SW 1271 (cell line): ENCODE measurements at places on chromosomes 13 and 19.

- DNase-seq, result no peak
These were observed 41.0 kb downstream of the LSM14A start for GRCh38 chr19:34213283-34213682.

GRCh38 chr19:28737021-28737895, 475.7 kb downstream of the UQCRFS1 start:
- no peak for DNase-seq

- DNase-seq, result no peak
These were observed 1.5 kb downstream of the GAS6 start for GRCh38 chr13:113862191-113862930.

- DNase-seq, result no peak
These were observed 4.4 kb upstream of the LILRA5 start for GRCh38 chr19:54317108-54317964.

GRCh38 chr13:40398065-40398464, 268.4 kb downstream of the FOXO1 start:
- no peak for DNase-seq

DNA sequence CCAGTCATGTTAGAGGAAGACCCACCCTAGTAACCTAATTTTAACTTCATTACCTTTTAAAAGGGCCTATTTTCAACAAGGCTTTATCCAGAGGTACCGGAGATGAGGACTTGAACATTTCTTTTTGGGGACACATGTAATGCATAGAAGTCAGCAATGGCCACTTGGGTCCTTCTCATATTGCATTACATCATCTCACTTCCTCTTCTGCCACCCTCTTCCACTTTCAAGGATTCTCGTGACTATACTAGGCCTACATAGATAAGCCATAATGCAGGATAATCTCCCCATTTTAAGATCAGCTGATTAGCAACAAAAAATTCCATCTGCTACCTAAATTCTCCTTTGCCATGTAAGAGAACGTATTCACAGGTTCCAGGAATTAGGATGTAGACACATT, 557.2 kb downstream of the KCTD12 start:
- DNase-seq, result no peak

DNA sequence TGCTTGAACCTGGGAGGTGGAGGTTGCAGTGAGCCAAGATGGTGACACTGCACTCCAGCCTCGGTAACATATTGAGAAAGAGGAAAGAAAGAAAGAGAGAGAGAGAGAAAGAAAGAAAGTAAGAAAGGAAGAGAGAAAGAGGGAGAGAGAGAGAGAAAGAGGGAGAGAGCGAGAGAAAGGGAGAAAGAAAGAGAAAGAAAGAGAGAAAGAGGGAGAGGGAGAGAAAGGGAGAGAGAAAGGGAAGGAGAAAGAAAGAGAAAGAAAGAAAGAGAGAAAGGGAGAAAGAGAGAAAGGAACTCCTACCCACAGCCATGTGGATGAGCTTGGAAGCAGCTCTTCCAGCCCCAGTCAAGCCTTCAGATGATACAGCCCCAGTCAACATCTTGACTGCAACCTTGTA, 46.7 kb downstream of the ZNRF4 start:
- no peak for DNase-seq

DNA sequence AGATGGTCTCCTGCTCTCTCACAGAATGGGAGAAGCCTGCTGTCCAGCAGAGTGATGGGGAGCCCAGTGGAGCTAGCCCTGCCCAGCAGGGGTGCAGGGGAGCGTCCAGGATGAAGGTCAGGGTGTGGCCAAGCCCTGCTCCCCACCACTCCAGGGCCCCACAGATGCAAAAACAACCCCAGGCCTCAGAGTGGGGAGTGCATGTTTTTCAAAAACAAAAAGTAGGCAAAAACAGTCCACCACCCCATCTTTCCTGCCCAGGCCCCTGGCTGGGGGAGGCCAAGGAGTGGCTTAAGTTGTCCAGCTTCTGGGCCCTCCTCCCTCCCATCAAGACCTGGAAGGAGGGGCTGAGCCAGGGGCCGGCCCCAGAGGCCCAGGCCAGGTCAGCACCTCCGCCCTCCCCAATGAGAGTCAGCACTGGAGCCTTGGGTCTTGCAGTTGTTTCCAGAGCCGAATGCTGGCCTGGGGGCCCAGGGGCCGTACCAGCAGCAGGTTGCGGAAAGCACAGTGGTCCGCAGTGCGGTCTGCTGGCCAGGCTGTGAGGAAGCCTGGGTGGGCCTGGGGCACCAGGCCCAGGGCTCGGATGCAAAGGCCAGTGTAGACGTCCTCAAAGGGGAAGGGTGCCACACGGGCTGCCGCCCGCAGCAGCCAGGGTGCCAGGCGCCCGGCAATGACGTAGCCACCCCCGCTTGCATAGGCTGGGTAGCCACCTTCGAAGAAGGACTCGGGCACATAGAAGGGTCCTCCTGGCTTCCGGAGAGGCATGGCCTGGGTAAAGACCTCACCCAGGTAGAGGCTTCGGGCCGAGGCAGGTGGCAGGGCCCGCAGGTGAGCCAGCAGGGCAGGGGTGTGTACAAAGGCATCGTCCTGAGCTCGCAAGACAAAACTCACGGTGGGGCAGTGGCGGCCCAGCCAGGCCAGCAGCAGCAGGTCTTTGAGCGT, 1.7 kb downstream of the B3GNT8 start:
- DNase-seq, result no peak

DNA sequence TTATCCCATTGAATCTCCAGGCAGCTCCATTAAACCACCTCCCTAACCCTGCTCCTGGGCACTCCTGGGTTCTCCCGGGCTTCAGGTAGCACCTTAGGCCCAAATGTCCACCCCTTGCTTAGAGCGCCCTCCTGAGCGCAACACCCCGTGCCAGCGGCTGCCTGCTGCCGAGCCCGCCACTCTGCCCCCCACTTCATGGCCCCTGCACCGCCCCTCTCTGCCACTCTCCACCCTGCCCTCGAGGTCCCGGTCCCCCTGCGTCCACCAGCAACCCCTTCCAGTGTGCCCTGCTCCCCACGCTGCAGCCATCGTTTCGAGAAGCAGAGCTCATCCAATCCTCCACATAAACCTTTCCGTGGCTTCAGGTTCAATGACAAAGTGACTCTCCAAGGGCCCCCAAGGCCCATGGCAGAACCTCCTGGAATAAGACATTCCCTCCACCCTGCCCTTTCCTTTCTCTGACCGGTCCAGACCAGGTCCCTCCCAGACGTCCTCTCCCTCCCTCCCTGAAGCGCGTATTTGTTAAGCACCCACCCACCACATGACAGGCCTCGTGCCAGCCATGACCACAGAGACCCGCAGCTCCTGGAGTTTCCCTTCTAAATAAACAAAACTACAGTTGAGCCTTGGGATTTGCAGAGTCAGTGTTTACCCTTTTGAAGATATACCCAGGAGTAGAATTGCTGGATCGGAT, 66.6 kb downstream of the ARHGEF18 start:
- DNase-seq, result no peak

- no peak for DNase-seq
These were observed 68.4 kb downstream of the F2RL3 start for GRCh38 chr19:16957151-16957701.

DNA sequence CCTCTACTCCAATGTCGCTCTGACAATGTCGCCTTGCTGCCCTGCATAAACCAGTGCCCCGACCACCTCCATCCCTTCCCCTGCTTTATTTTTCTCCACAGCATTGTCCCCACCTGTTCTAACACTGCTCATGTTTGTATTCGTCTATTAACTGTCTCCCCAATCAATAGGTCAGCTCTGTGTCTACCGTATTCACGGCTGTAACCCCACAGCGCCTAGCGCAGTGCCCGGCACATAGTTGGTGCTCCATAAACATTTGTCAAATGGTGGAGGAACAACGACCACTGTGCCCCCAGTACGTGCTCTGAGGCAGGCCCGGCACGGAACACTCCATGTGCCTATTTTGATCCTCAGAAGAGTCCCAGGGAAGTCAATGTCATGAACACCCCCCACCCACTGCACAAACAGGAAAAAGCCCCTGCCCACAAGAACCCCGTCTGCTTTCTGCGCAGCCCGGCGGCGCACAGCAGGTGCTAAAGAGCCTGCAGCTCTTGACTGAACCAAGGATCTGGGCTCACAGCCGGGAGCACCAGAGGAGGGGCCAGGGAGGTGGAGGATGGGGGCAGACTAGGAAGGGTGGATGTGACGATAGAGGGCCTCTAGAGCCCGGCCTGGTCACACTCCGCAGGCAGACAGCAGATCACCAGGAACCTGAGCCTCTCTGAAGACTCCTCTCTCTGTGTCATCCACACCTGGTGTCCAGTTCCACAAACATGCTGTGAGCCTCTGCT, 1.8 kb upstream of the CEACAM16 start:
- no peak for DNase-seq

- no peak for DNase-seq
These were observed 388.1 kb downstream of the KCNRG start for GRCh38 chr13:50403311-50403710.

DNA sequence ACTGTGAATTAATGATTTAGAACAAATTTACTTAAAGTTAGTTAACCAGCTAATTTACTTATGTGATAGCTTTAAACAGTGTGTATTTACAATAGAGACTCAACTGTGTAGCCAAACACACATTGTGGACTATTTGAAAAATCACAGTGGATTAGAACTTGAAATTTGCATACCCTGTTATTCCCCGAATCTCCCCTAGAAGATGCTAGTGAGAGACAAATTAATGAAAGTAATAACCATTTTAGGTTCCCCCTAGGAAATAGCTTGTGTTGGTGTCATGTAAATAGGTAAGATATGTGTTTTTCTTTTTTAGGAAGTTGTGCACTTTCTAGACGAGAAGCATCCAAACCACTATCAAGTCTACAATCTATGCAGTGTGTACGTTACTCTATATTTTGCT, 98.5 kb downstream of the C1QTNF9 start:
- no peak for DNase-seq

GRCh38 chr13:100789968-100790367, 115.4 kb upstream of the TMTC4 start:
- DNase-seq, result no peak

DNA sequence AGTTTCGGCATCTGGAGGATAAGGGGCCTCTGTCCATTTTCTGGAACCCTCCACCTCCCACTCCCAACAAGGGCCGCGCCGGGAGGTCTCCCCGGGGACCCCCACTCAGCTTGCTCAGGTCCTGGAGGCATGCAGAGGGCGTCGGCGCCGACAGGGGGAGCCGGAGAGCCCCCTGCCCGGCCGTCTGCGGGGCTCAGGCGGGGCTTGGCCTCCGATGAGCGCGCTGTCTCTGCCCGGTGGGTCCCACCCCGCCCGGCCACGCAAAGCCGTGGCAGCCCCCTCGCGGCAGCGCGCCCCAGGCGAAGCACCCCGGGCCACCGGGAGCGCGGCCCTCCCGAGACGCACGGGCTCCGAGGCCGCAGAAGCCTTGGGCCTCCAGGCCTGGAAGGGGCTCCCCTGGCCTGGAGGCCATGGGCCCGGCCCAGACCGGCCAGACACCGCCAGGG, 149.7 kb upstream of the ZNF536 start:
- no peak for DNase-seq

DNA sequence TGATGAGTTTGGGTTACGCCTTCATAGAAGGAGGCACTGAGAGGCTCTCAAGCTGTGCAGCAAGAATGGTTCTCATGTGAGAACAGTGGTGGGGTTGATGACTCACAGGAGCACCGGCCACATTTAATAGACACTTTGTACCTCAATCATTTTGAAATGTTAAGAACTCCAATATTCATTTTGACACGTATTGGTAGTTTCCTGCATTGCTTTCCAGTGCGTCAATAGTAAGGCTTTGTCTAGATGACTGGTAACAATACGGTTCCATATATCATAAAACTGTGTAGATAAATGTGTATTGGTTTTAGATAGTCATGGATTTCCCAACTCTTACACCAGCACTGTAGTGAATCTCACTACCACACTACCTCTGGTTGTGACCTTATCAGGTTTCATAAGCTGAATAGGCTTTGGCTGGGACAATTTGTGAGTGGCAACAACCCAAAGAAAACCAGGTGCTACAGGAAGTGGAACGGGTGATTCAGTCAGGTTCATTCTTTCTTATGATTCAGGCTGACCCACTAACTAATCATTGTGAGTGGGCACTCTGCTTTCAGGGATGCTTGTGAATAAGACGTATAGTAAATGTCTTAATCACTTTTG, 362.6 kb downstream of the KLF5 start:
- no peak for DNase-seq

DNA sequence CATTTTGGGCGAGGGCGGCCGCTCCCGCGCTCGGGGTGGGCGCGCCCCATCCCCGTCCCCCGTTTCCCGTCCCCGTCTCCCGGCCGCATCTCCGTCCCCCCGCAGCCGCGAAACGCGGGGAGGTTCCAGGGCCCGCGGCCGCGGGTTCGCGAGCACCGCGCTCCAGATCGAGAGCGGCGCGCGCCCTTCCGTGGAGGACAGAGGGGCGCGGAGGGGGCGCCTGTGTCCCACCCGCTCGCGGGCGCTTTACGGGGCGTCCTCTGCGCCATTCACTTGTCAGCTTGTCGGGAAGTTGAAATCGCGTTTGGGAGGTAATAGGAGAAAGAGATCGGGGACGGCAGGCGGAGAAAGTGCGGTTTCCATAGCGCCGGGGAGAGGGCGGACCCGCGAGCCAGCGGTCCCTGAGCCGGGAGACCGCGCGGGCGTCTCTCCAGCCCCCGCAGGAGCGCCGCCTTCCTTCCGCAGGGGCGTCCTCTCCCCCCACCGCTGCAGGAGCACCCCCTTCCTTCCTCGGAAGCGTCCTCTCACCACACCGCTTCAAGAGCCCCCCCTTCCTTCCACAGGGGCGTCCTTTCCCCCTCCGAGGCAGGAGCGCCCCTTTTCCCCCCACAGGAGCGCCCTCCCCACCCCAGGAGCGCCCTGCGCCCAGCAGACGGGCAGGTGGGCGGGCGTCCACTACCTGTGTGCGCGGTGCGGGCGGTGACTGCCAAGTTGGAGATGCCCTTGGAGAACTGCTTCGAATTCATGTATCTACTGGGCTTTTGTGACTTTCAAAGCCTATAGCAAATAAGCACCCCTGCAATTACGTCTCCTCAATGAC, 962 bp upstream of the IRS2 start:
- peak; percentile 8 for DNase-seq

DNA sequence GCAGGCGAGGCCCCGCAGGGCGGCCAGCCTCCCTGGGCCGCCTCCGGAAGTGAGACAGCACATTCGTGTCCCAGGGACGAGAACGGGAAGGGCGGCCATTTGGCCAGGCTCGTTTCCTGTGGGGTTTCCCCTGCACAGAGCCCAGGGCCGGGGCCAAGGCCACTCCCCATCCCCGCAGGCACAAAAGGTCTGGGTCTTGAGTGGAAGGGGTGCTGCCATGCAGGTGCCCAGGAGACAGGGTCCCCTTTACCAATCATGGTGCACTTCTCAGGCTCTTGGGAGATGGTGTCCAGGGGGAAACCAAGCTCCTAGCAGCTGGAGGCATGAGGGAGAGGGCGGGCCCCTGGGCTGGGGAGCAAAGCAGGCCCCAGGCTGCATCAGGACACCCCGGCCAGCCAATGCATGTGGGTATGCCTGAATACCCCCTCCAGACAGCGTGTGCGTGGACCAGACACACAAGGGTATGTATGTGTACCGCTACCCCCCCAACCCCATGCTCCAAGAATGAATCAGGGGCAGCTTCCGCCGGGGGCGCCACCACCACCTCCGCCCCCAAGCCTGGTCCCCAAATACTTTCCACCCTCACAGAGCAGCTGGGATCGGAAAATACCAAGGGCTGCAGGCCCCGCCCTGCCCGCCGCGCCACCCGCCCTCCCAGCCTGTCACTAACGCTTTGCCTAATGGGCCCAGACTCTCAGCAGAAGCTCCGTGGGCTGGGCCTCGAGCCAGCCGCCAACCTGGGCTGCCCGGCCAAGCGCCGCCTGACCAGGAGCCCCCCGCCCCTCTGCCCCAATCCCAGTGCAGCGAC, 37.6 kb upstream of the NANOS3 start:
- peak; percentile 75 for DNase-seq

GRCh38 chr19:42532891-42533290, 4.6 kb upstream of the CEACAM1 start:
- DNase-seq, result no peak
